ENCODE measurements at places on chromosomes 16 and 17.

- DNase-seq: no peak
Measured at GRCh38 chr16:64545768-64546167, 576.1 kb downstream of the CDH11 start.

GRCh38 chr17:39186481-39187002 lies 10.9 kb downstream of the CACNB1 start:
- DNase-seq: no peak

- DNase-seq: no peak
Measured at GRCh38 chr17:16438173-16438556, 22.8 kb downstream of the TRPV2 start.

GRCh38 chr17:73397856-73398540 lies 86.2 kb upstream of the CDC42EP4 start:
- DNase-seq: no peak

DNA sequence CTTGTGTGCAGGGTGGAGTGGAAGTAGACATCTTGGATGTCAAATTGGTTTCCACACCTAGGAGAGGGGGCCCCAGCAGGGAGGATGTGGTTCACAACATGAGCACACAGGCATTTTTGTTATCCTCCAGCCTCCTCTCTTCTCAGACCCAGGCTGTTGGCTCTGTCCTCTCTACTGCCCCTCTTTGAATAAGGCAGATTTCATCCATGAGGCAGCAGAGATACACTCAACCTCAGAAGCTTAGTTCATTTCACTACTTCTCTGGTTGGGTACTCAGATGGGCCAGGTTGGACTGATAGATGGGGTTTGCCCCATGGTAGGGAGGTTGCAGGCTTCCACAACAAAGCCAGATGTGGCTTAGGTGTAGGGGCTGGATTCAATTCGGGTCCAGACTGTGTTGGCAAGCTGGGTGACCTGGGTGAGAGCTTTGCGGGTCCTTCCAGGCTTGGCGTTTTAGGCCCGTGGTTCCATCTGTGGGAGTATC lies 22.2 kb upstream of the NFATC3 start:
- DNase-seq: no peak

DNA sequence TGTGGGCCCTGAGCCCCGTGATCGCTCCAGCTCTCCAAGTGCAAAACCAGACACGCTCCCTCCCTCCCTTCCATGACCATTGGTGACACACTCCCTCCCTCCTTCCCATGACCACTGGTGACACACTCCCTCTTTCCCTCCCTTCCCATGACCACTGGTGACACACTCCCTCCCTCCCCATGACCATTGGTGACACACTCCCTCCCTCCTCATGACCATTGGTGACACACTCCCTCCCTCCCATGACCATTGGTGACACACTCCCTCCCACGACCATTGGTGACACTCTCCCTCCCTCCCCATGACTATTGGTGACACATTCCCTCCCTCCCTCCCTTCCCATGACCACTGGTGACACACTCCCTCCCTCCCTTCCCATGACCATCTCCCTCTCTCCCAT lies 56.3 kb downstream of the LMF1 start:
- no peak for DNase-seq

DNA sequence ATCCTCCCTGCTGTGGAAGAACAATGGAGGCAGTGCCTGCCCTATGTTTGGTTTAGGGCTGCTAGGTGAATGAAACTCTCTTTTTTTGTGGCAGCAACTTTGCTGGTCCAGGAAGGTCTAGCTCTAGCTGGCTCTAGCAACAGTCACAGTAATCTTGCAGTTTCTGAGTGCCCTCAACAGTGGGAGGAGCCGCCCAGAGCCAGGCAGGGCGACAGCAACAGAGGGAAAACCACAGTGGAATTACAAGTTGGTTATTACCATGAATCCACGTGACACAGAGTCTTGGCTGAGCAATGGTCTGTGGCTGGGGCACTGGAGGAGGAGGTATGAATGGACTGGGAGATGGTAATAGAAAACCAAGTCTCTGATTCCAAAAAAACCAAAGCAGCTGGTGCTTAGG lies 10.3 kb downstream of the HSPB9 start:
- DNase-seq: peak; percentile 36

GRCh38 chr17:82367724-82368524 lies 3.6 kb upstream of the UTS2R start:
- DNase-seq: no peak

GRCh38 chr16:71347146-71347545 lies 11.4 kb upstream of the CALB2 start:
- no peak for DNase-seq

GRCh38 chr16:19578378-19578971 lies 23.0 kb downstream of the VPS35L start:
- DNase-seq: no peak

DNA sequence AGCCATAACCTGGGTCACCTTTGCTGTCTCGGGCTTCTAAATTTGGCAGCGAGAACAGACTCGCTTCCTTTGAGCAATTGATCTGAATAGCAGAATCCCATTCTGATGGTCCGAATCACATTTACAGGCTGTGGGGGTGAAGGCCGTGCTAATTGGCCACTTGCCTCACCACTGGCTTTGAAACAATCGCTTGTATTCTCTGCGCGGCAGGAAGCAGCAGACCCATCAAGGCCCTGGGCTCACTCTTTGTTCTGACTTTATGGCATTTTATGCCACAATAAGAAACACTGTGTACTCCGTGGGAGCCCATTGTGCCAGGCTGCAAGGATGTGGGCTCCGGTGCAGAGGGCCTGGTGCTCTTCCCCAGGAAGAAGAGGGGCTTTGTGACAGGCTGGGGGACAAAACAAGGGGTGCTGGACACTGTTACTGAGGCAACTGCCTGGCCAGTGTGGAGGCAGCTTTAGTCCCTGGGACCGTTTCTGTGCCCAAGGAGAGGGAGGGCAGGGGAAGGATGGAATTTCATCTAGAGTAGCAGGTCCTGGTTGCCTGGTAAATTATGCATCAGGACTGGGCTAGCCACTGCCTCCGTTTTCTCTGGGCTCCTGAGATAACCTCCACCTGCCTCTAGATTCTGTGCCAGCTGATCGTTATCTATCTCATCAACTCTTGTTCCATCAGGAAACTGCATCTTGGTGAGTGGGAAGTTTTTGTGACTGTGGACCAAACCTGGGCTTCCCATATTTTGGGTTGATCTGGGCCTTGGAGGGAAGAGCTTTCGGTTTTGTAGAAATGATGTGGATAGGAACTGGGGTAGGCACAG lies 78.5 kb downstream of the MRC2 start:
- DNase-seq: no peak

DNA sequence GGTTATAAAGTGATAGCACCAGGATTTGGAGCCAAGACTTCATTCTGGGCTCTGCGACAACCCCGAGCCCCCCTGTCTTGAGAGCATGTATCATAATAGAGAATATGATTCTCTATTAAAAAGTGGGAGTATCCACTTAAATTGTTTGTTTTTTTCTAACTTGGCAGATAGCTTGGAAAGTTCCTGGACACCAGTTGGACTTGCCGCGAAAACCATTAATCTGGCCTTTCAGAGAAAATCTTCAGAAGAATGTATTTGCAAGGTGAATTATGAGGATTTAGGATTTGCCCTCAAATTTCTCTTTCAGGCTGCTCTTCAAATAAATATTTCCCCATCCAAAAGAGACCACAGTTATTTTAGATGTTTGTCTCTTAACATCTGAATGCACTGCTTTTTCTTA lies 53.5 kb downstream of the MARCHF10 start:
- DNase-seq: no peak

- DNase-seq: no peak
Measured at GRCh38 chr17:44707755-44708400, 587 bp upstream of the DBF4B start.

DNA sequence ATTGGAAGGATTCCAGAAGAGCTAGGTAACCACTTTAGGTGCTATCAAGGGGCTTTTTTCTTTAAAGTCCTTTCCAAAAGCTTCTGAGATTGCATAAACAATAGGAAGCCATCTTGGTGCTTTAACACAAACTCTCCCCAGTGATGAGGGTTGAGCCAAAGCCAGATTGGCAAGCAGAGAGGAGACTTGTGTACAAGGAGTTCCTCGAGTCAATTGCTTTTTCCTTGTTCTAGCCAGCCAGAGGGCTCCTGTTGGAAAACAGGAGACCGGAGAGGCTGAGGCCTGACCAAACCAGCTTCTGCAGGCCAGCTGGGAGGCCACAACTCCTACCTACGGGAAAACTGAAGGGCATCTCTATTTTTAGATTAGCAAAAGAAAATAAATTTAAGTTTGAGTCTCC lies 46.5 kb downstream of the MAPT start:
- DNase-seq: no peak

DNA sequence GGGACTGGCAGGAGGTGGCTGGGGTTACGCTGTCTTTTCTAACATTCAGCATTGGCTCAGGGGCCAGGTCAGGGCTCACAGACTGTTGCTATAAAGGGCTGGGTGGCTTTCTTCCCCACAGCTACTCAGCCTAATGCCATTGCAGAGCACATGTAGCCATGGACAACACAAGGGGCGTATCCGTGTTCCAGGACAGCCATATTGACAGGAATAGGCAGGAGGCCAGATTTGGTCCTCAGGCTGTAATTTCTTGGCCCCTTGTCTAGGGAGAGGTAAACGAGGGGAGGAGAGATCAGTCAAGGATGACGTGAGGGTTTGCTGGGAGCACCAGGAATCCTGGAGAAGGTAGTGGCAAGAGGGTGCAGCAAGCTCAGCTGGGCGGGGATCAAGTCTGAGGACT lies 21.2 kb upstream of the MYO15B start:
- DNase-seq: no peak

DNA sequence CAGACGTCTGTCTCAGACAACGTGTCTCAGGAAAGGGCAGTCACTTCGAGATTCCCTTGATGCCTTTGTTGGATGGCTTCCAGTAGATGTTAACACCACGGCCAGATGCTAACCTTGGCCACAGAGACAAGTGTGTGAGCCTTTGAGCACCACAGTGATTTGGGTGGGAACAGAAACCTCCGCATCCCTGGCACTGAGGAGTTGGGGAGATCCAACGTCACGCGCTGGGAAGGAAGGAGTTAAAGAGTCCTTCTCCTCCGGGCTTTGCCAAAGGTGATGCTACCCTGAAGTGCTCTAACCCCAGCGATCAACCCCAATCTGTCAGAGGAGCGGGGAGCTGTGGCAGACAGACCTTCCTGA lies 3.0 kb upstream of the ABR start:
- DNase-seq: no peak

GRCh38 chr17:37429453-37429852 lies 22.8 kb downstream of the TADA2A start:
- DNase-seq: no peak

DNA sequence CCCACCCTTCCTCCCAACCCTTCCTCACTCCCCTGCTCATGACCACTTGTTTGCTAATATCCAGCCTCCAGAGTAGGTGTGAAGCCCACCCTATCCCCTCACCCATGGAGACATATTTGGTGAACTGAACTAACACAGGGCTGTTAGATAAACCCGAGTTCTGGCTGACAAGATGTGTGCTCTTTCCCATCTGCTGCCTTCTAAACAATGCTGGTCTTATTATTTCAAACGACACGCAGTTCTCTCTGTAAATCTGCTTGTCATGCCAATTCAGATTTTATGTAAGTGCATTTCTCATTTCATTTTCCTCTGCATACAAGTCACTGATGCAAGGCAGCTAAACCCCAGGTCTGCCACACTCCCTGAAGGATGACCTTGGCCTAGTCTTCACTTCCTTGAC lies 343.0 kb upstream of the CDH5 start:
- DNase-seq: no peak

- DNase-seq: peak; percentile 70
Measured at GRCh38 chr17:7478276-7479212, 887 bp downstream of the ZBTB4 start.
